ENCODE measurements at places on chromosomes 6 and 20. TPM values are rescaled to one million over a fixed set of nuclear protein-coding genes. Genes with fewer than 3 reads are reported as not detected.

- H3K4me3 ChIP-seq = no peak overlapping the region
- H3K4me1 ChIP-seq = no peaks in the 10 kb centered on the region
- H3K27ac ChIP-seq = no peak overlapping the region
- no peaks in the 10 kb centered on the region for H3K27me3 ChIP-seq
- DNase-seq = no peak
Observed at GRCh38 chr20:21812379-21812778, 106.9 kb downstream of the PAX1 start.

DNA sequence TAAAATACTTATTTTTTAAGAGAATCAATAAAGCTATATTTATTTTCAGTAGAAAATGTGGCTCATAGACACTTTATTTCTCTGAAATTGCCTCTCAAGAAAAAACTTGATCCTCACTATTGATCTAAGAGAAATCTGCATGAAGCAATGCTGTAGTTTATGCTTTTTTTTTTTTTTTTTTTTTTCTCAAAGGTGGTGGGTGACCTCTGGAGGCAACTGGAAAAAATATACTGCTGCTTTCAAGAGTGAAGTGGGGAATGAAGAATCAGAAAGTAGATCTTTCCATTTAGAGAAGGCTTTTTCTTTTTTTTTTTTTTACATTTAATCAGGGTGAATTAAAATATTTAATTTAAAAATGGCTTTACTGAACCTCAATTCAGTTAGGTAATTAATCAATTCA lies 169.3 kb downstream of the SLC16A10 start:
- H3K4me3 ChIP-seq = no peak overlapping the region
- H3K36me3 ChIP-seq = no peaks in the 10 kb centered on the region
- no peak overlapping the region for H3K27ac ChIP-seq
- DNase-seq = no peak
- peaks cover 13% of the 10 kb centered on the region for H3K4me1 ChIP-seq
- no peaks in the 10 kb centered on the region for H3K27me3 ChIP-seq

SDCBP2 gene
- total RNA-seq = 2.1 TPM

GRCh38 chr6:34606477-34607265 lies 50.5 kb upstream of the SPDEF start:
- peaks cover 19% of the 10 kb centered on the region for H3K36me3 ChIP-seq
- H3K4me1 ChIP-seq = no peaks in the 10 kb centered on the region
- DNase-seq = no peak
- no peak overlapping the region for H3K27ac ChIP-seq

- H3K36me3 ChIP-seq = peaks cover 10% of the 10 kb centered on the region
- no peak overlapping the region for H3K27ac ChIP-seq
- no peak overlapping the region for H3K4me3 ChIP-seq
- no peak for DNase-seq
- peaks cover 22% of the 10 kb centered on the region for H3K4me1 ChIP-seq
- no peaks in the 10 kb centered on the region for H3K27me3 ChIP-seq
Observed at GRCh38 chr20:32365564-32365963, 7.4 kb downstream of the ASXL1 start.
